HFFc6 (cell line): ENCODE measurements at places on chromosomes 1 and 21. TPM values are rescaled to one million over a fixed set of nuclear protein-coding genes. Genes with fewer than 3 reads are reported as not detected.
A peak's percentile ranks its signal among the peaks of the same experiment; 100 is the strongest.

The PLPP3 gene
- total RNA-seq = 15.1 to 25.5 TPM (median 16.3 TPM) in 3 replicates

The AVPR1B gene
- total RNA-seq = not detected in 3 replicates

DNA sequence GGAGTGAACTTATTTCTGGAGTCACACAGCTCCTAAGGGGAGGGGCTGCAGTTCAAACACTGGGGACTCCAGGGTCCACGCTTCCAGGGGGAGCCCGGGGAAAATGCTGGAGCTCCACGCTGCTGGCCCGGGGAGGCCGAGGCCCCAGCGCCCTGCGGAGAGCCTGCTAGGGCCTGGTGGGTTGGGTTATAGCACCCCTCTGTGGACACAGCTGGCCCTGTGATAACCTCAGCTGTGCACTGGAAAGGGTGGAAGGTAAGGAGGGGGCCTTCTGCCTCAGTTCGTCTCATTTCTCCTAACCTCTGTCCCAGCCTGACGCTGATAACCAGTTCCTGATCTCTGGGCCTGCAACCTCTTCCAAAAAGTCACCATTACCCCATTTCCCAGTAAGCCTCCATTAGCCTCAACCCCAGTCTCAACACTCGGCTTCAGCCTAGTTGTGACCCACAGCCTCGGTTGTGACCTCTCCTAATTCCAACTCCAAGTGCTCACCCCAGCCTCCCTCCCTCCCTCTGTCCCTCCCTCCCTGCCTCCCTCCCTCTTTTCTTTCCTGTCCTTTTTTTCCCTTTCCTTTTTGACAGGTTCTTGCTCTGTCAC, 7.1 kb downstream of the NBL1 start:
- DNase-seq = peak; percentile 48

- no peak for DNase-seq
These were observed 83.4 kb upstream of the FMN2 start for GRCh38 chr1:240008298-240008697.

The G0S2 gene
- total RNA-seq = 1.7 and 1.9 TPM in 2 replicates
